Mammary epithelial cell (primary cell): ENCODE measurements at places on chromosomes 13 and 19. TPM values are rescaled to one million over a fixed set of nuclear protein-coding genes. Genes with fewer than 3 reads are reported as not detected.
A peak's percentile ranks its signal among the peaks of the same experiment; 100 is the strongest.

Gene ZNF729
- not detected in 2 replicates for total RNA-seq

Gene KIR3DL2
- total RNA-seq: not detected in 2 replicates

DNA sequence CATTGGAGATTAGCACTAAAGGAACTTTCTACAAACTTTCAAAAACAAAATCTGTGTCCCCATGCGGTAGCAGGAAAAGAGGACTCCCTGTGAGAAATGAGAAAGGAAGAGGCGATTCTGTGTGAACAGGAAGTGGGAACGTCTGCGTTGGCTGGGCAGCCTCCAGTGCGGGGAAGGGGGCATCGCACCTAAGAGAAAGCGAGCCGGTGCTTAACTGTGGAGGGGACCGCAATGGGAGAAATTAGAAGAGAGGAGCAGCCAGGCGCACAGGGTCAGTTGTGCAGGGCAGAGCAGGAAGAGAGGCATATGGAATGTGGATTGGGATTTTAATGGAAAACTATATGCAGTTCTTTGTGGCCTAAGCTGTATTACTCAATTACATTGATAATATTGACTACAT is 77.4 kb upstream of the DOCK9 start:
- no peak for DNase-seq

Gene ANKRD24
- 0.67 TPM for total RNA-seq

GRCh38 chr13:51396352-51396751 is 56.5 kb downstream of the INTS6 start:
- DNase-seq: no peak

- DNase-seq: no peak
Measured at GRCh38 chr19:16191216-16191908, 6.2 kb downstream of the FAM32A start.

DNA sequence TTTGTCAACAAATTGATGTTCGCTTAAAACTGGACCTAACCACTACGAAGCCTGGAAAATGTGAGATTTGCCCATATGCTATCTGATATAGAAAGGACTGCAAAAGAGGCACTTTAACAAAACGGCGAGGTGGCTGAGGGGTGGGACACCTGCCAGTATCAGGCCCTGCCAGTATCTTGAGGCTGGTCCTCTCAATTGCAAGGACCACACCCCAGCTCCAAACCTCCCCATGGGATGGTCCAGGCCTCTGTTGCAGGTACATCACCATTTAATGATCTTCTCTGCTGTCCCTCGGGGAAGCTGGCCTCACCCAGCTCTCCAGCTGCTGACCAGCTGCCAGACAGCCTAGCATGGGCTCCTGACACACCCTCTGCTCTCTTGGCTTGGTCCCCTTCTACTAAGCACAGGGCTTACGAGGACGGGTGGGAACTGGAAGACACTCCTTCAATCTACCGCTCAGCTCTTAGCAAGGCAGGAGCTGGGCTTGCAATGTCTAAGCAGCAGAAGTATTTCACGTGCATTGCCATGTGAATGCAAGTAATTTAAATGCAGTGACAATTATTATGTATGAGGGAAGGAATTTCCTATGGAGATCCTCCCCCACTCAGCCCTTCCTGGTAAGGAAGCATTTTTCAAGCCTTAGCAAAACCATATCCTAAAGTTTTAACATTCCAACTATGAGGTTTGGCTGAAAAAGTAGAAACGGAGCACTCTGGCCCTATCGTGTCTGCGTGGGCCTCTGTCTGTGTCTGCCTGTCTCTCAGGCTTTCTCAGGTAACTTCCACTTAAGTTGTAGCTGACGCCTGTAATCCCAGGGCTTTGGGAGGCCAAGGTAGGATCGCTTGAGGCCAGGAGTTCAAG is 63.9 kb downstream of the LATS2 start:
- DNase-seq: peak; percentile 42
